ENCODE measurements at places on chromosomes 2 and 18.

GRCh38 chr2:215717501-215718381 is 281.9 kb upstream of the FN1 start:
- DNase-seq, result no peak

- DNase-seq, result no peak
These were observed 2.0 kb upstream of the CAPN10 start for GRCh38 chr2:240584486-240585031.

DNA sequence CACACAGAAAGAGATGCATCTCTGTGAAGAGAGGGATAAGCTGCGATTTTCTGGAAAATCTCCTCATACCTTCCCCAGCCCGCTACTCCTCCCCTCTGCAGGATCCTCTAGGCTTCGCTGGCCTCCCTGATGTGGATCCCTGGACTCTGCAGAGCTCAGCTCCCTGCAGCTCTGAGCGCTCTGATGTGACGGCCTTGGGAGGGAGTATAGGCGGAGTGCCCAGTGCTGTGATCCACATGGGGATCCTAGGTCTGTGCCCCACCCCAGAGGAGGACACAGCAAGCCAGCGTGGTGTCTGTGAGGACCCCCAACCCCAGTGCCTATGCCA is 111.0 kb downstream of the GYPC start:
- DNase-seq, result no peak

- DNase-seq, result peak; percentile 57
These were observed 108.7 kb upstream of the KCTD1 start for GRCh38 chr18:26656944-26657536.

GRCh38 chr2:9844036-9844483 is 786 bp downstream of the TAF1B start:
- DNase-seq, result no peak

GRCh38 chr2:100978582-100979191 is 23.4 kb upstream of the RPL31 start:
- DNase-seq, result no peak

GRCh38 chr18:79022603-79023002 is 43.0 kb downstream of the SALL3 start:
- no peak for DNase-seq

GRCh38 chr18:8277270-8277669 is 332.0 kb upstream of the RAB12 start:
- no peak for DNase-seq

GRCh38 chr2:160891353-160891740 is 268.9 kb upstream of the TANK start:
- DNase-seq, result no peak

DNA sequence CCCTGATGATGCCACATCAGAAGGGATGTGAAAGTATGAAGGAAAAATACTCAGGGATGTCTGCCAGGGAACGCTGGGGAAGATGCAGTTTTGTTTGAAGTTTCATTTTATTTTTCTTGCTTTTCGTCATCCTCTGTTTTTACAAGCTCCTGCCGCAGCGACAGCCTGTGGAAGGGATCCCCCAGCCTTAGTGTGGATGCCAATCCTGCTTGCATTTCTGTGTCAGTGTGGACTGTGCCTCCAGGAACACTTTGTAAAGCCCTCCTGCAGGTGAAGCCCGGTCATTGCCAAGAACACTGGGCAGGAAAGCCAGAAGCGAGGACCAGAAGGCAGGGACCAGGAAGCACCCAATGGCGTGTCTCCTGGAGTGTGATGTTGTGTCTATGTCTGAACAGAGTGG is 234.3 kb downstream of the SEPTIN10 start:
- DNase-seq, result no peak

DNA sequence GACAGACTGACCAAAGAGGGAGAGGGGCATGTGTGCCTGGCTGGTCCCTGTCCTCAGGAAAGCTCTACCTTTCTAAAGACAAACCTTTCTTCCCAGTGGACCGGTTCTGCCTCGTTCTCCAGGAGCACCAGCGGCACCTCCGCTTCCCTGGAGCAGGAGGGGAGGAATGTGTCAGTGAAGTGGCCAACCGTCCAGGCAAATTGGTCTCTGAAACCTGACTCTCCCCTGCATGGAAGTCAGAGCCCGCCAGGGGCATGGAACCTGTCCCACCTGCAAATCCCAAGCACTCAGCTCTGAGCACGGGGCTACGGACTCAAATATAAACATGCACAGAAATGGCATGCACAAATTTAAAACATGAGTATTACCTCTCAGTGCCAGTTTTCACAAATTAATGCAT is 62.9 kb downstream of the COL6A3 start:
- no peak for DNase-seq

GRCh38 chr18:73235921-73236320 is 368.1 kb upstream of the NETO1 start:
- DNase-seq, result no peak

- no peak for DNase-seq
These were observed 31.1 kb upstream of the TTC32 start for GRCh38 chr2:19932928-19933327.

- DNase-seq, result no peak
These were observed 652.0 kb downstream of the PLCL1 start for GRCh38 chr2:198456418-198456817.

DNA sequence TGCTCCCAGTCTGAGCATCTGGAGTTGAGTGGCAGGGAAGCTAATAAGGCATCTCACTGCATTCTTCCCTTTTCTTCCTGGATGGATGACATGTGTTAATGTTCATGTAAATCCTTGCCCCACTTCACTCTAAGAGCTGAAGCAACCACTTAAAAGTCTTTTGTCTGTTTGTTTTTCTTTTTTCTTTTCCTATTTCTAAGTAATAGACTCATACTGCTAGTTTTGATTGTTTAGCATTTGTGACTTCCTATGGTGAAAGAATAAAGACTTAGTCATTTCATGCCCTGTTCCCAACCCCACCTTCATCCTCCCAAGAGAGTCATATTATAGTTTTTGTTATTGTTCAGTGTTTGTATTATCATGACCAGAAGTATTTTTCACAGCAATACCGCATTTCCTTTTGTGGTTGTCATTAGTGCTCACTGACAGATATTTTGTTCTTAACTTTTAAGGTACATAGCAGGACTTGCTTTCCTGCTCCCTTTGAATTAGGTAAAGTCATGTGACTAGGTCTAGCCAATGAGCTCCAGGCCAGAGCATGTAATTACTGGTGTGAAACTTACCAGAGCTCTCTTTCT is 18.1 kb upstream of the SPP2 start:
- no peak for DNase-seq

DNA sequence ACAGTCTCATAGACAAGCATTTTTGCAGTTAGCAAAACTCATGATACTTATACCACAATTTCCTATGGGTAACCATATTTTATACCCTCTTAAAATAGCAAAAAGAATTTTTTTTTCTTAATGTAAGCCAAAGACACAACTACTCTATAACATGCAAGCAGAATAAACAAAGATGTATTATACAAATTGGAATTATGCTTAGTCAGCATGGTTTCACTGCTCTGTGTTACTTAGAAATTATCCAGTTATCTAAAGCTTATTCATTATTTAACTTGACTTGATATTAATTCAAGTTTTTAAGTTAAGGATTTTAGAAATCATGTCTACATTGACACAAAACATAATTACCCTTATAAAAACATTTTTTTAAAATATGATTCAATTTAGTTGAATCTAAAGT is 449.8 kb upstream of the CDH2 start:
- DNase-seq, result no peak

DNA sequence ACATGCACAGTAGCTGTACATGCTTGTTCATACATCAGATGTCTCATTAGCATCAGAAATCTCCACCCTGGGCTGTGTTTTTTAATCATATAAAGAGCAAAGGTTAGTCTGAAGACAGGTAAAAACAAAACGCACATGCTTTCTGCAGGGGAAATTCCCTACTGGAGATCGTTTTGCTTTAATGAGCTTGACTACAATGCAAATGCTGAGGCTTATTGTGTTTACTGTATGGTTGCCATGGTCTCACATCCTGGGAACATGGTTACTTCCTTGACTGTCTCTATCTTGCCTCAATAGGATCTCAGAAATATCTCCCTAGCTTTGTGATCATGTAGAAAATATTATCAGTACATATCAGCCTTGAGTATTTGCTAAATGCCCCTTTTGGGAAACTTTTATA is 336.5 kb upstream of the TFPI start:
- DNase-seq, result no peak

- no peak for DNase-seq
These were observed 114.3 kb downstream of the SPP2 start for GRCh38 chr2:234164493-234165413.

GRCh38 chr2:221312634-221313033 is 259.5 kb downstream of the EPHA4 start:
- DNase-seq, result no peak

DNA sequence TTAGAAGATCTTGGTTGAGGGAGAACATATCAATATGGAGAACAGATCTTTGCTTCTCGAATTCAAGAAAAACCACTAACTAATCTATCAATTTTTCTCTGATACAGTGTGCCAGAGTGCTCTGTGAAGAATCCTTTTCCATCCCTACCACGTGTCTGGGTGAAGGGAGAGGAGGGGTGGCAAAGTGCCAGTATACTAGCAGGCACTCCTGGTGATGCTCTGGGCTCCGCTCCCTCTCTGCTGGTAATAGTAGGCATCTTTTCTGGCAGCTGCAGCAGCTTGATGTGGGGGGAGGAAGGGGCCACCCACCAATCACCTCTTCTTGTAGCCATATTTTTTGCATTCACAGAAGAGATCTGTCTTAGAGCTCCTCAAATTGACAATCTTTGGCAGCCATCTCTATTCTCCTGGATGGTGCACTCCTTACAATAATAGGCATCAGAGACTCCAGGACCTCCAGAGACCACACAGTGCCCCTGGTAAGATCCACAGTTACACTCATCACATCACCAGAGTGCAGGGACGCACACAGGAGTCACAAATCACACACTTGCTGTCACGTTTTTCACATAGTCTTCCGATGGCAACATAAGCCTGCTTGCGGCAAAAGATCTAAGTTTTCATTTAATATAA is 15.7 kb downstream of the STK39 start:
- no peak for DNase-seq

- DNase-seq, result no peak
These were observed 95.6 kb downstream of the TNFRSF11A start for GRCh38 chr18:62420513-62421209.

DNA sequence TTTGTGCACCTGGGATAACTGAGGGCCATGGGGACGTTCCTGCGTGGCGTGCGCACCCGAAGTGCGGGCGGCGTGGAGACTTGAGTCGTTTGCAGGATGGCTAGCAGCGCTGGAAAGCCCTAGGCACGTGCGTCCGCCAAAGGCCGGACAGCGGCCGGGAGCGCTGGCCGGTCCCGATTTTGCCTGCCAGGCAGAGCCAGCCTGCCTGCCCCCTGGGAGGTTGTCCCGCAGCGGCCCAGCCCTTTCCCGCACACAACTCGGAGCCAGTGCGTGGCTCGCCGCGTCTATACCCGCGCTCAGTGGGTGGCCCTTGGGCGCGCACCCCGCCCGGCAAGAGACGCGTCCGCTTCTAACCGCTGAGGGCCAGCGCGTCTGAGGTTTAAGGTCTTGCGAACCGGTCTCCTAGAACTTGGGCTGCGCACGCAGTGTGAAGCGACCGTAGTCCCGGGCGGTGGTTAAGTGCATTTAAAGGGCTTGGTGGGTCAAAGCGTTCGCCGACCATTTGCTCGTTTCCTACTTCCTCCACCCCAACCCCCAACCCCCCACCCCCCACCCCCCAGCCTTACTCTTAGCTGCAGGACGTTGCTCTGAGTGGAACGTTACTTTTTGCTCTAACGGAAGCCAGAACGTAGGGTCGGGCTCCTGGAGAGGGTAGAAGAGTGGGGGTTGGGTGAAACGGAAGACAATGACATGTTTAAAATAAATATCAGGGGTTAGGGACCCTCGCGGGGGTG is 627 bp downstream of the CDCA7 start:
- peak; percentile 34 for DNase-seq

- no peak for DNase-seq
These were observed 151.8 kb upstream of the UNC80 start for GRCh38 chr2:209619782-209620181.

DNA sequence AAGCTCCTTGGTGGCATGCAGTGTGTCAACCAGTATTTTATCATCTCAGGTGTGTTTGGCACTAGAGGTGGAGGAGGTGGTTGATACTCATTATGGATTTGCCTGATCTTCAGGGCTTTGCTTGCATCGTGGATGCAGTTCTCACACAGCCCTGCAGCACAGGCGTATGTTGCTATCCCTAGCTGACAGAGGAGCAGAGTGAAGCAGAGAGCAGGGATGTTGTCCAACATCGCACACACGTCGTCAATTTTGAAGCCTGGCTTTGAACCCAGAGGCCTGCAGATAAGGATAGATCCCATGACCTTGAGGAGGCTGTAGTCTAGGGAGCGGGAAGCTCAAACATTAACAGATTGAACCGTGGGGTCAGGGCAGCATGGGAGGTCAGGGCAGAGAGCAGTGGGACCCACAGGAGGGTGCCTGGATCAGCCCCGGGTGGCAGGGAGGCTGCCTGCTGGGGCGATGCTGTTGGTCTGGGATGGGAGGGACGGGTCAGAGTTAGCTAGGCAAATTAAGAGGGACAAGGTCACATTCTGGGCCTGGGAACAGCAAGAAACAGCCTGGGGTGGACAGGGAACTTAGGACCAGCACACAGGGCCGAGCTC is 4.2 kb downstream of the RNF144A start:
- DNase-seq, result no peak

- DNase-seq, result no peak
These were observed 203.6 kb downstream of the UBE2E3 start for GRCh38 chr2:181183878-181184542.

GRCh38 chr2:158932131-158932645 is 36.3 kb upstream of the TANC1 start:
- DNase-seq, result no peak

- DNase-seq, result peak; percentile 30
These were observed 18.8 kb upstream of the HAAO start for GRCh38 chr2:42810971-42811811.

GRCh38 chr2:129913695-129914495 is 65.6 kb upstream of the RAB6C start:
- no peak for DNase-seq

DNA sequence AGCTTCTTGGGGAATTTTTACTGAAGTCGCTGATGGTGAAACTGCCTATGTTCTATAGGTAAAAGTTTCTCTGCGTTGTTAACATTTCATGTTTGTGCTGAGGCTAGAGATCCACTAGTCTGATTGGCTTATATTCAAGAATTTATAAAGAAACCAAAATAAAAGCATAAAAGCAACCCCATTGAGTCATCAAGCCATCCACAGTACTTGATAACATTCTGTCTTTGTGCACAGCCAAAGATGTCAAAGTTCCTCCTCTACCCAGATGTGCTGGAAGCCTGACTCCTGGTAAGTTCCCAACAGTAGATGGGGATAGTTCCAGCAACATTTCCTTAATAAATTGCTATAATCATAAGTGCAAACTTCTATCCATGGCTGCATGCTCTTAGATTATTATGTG is 107.8 kb downstream of the TANC1 start:
- no peak for DNase-seq

DNA sequence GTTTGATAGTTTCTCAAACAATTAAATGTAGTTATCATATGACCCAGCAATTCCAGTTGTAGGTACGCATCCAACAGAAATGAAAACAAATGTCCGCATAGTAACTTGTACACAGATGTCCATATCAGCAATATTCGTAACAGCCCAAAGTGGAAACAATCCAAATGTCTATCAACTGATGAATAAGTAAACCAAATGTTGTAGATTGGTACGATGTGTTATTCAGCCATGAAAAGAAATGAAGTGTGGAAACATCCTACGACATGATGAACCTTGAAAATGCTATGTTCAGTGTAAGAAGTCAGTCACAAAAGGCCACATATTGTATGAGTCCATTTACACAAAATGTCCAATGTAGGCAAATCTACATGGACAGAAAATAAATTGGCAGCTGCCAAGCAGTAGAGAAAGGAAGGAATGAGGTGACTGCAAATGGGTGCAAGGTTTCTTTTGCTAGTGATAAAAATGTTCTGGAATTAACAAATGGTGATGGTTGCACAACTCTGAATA is 26.9 kb downstream of the GAREM1 start:
- no peak for DNase-seq
